Osteoblast (primary cell): ENCODE measurements at places on chromosomes 4 and X. TPM values are rescaled to one million over a fixed set of nuclear protein-coding genes. Genes with fewer than 3 reads are reported as not detected.

The RASGEF1B gene
- 4.1 and 5.8 TPM in 2 replicates for total RNA-seq

The DDX60 gene
- 14.4 and 19.5 TPM in 2 replicates for total RNA-seq

The NDST4 gene
- not detected in 2 replicates for total RNA-seq

The ADAM29 gene
- not detected in 2 replicates for total RNA-seq

- no peak for DNase-seq
- H3K27me3 ChIP-seq = no peaks in the 10 kb centered on the region
- H3K4me1 ChIP-seq = no peaks in the 10 kb centered on the region
- H3K36me3 ChIP-seq = no peaks in the 10 kb centered on the region
Measured at GRCh38 chrX:148885203-148885602, 384.8 kb downstream of the AFF2 start.

DNA sequence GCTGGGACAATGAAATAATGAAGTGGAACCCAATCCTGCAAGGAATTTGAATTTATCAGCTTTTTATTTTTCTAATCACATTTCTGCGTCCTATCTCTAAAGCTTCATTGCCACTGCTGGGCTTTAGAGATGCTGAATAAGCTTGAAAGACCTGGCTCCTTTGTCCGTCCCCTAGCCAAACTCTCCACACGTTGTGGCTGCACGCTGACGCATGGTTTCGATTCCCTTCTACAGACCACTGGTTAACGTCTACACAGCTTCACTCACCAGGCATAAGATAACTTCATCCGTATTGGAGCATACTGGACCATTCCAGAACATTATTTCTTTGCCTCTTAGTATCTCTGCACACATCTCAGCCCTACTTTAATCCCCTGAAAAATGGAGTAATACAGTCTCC lies 31.2 kb downstream of the SPANXN3 start:
- no peaks in the 10 kb centered on the region for H3K4me1 ChIP-seq
- no peak overlapping the region for H3K27ac ChIP-seq
- no peaks in the 10 kb centered on the region for H3K36me3 ChIP-seq
- DNase-seq = no peak
- no peak overlapping the region for H3K4me3 ChIP-seq
- H3K27me3 ChIP-seq = no peaks in the 10 kb centered on the region

DNA sequence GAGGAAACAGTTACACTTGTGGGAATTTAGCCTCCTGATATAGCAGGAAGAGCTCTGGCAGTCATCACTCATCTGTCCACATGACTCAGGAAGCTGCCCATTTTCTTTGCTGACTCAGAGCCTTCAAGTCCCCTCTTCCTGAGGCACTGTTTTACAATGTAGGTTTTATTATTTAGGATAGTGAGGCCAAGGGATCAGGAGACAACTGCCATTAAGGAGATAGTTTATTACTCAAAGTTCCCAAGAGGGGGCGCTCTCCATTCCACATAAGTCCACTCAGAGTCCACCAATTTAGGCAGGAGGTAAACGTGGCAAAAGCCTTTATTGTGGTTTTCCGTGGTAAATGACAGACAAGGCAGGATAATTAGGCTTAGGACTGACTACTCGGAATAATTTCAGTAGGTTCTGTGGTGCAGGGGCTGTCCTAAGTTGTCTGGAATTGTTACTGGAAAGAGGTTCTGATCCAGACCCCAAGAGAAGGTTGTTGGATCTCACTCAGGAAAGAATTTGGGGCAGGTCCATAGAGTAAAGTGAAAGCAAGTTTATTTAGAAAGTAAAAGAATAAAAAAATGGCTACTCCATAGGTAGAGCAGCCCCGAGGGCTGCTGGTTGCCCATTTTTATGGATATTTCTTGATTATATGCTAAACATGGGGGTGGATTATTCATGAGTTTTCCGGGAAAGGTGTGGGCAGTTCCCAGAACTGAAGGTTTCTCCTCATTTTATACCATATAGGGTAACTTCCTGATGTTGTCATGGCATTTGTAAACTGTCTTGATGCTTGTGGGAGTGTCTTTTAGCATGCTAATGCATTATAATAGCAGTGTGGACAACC lies 96.0 kb upstream of the RAB40AL start:
- H3K27ac ChIP-seq = no peak overlapping the region
- H3K4me3 ChIP-seq = no peak overlapping the region
- H3K4me1 ChIP-seq = peaks cover 2% of the 10 kb centered on the region
